ENCODE measurements at places on chromosomes 5 and 9. TPM values are rescaled to one million over a fixed set of nuclear protein-coding genes. Genes with fewer than 3 reads are reported as not detected.

The DDX46 gene
- total RNA-seq = 61.8 TPM

The TTC23L gene
- total RNA-seq = not detected

The PCDHA10 gene
- not detected for total RNA-seq

The PHF24 gene
- not detected for total RNA-seq

The CCL21 gene
- total RNA-seq = not detected

The ACTBL2 gene
- total RNA-seq = not detected

- DNase-seq = no peak
Measured at GRCh38 chr9:132820169-132820944, 57.7 kb downstream of the AK8 start.

GRCh38 chr5:170632985-170633234, 129.1 kb downstream of the KCNIP1 start:
- peak; percentile 16 for DNase-seq

- DNase-seq = no peak
Measured at GRCh38 chr5:141657937-141658545, 6.8 kb upstream of the FCHSD1 start.

GRCh38 chr5:20145240-20145639, 157.2 kb upstream of the CDH18 start:
- no peak for DNase-seq

- DNase-seq = no peak
Measured at GRCh38 chr9:130352081-130352480, 86.5 kb downstream of the HMCN2 start.

- DNase-seq = no peak
Measured at GRCh38 chr9:27395484-27395921, 98.6 kb upstream of the EQTN start.

GRCh38 chr9:93427655-93428379, 23.7 kb upstream of the FAM120A start:
- DNase-seq = no peak

DNA sequence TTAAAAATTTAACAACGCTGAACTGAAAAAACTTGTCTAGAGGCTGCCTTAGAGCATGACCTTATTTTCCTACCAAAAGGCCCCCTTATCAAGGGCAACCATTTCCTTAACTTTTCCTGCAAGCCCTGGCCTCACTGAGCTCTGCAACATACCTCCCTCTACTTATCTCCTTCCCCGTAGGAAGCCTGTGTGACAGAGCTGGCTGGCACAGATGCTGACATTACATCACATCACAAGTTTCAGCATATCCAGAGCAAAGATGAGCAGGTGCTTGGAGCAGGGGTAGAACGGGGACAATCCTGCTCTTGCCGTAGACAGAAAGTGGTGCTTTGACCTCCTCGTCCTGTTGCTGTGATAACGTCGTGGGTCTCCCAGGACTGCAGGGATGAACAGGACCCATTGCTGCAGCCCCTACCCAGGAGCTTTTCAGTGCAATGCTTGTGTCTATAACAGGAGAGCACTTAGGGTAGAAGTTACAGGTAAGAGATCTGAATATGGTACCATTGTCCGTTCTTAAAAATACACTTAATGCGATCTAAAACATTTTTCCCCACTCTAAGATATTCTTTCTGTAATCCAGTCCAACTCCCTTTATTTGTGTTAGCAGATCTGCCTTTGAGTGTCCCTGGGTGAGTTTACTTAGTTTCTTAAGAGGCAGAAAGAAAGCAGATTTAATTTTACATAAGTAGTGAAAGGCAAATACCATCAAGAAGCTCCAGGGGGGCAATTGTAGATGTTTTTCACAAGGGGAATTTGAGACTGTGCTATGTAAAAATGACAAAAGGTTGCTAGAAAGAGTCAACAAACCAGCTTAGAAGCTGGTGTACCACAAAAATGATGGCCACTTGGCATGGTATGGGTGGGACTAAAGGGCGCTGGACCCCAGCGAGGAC, 101.9 kb upstream of the EFNA5 start:
- no peak for DNase-seq

DNA sequence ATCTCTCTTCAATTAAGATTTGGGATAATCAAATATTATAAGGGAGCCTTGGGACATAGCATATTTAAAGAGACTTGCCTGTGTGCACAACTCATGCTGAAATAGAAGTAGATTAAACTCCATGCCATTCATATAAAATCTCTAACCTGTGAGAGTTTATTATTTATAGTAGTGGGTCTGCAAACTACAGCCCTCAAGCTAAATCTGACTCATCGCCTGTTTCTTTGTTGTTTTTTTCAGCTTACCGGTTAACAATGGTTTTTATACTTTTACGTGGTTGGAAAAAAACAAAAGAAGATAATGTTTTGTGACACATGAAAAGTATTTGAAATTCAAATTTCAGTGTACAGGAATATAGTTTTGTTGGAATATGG, 61.9 kb upstream of the GHR start:
- DNase-seq = no peak

DNA sequence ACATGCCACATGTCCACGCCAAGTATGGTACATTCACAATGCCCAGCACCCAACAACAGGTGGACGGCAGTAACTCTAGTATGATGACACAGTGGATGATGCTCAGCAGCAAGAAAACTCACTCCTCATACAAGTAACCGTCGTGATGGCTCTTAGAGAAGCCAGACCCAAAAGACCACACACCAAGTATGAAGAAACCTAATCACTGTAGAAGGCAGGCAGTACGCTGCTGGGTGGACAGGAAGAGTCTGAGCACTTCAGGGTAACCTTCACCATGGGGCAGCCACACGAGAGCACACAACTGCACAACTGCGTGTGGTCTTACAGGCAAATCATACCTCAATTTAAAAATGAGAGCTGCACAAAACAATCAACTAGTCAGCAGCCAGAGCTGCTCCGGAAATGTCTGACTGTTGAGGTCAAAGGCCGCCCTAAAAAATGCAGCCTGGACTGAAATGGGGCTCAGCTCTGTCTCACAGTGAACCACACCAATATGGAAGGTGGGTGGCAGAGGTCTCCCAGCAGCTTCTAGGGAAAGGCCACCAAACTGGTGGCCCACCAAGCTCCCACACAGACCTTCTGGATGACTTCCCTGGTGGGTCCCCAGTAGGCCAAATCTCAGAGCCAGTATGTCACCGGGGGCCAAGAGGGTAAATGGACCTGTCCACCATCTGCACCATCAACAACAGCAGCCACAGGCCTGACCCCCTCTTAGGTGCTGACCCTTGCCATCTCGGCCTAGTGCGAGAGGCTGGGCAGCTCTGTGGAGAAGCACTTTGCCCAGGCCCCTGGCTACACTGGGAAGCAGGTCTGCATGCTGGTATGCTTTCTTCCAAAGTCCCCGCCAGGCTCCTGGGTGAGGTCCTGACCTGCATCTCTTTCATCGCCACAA, 17.8 kb downstream of the BICD2 start:
- DNase-seq = no peak

DNA sequence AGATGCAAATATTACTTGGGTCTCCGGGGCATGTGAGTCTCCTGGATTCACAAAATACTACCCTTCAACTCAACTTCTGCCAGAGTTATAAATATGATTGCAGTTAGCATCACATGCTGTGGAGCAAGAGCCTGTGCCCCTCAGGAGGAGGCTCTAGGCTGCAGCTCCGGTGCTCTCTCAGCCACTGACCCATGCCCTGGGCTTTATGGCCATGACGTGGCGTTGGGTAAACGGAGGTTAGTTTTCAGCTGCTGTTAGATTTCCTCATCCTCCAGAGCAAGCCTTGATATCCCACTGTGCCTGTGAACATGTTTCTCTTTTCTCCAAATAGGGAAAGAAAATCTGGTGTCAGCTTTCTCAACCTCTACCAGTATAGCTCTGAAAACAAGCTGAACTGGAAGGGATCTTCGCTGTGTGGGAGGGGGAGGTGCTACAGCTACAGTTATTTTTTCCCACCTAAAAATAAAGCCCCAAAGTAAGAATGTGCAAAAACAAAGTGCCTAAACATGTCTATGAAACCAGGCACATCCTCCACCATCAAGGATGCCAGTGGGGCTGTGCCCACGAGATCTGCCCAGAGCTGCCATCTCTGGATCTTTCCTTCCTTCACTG, 124.4 kb upstream of the GPR151 start:
- DNase-seq = no peak

DNA sequence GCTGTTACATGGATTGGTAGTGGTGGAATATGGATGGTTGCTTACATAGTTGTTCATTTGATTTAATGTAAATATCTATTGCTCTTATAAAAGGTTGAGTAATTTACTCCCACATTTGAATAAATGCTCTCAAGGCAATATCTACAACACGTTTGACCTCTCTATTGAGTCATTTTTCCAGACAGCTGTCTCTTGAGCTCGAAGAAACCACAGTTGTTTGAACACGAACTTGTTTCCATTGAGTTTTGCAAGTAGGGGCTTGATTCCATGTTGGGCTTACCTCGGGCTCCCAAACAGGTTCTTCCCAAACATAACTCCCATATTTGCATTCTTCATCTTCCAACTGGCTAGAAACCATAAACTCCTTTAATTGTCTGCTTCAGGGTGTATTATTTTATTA, 115.0 kb upstream of the HMHB1 start:
- DNase-seq = no peak

DNA sequence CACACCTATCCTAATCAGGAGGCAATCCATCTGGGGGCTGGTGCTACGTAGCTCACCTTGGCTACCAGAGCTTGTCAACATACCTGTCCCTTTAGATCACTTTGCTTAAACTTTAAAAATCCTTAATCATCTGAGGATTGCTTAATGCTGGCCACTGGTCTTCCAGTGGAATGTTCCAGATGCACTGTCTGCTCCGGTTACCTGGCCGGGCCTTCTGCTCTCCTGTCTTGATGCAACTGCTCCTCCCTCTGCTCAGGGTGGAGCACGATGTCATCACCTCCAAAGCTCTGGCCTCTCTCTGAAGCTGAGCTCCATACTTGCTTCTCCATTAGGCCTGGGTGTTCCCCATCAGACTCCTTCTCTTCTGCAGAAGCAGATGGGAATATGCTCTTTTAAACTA, 106.5 kb upstream of the OTULINL start:
- DNase-seq = no peak

- DNase-seq = no peak
Measured at GRCh38 chr5:160357861-160358411, 12.5 kb downstream of the C1QTNF2 start.

DNA sequence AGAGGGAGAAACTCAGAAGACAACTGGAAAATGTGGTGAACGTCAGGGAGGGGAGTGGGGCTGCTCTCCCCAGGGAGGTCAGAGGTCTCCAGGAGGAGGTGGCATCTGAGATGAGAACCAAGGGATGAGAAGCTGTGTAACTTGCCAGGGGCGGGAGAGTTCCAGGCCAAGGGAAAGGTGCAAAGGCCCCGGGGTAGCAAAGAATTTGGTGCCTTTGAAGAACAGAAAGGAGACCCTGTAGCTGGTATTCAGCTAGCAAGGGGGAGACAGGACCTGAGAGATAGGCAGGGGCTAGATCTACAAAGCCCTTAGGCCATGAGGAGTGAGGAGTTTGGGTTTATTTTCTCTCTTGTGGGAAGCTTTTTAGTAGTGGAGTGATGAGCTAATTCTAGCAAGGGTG, 3.3 kb downstream of the DNM1 start:
- no peak for DNase-seq

- DNase-seq = no peak
Measured at GRCh38 chr9:114184071-114184470, 28.7 kb downstream of the COL27A1 start.

DNA sequence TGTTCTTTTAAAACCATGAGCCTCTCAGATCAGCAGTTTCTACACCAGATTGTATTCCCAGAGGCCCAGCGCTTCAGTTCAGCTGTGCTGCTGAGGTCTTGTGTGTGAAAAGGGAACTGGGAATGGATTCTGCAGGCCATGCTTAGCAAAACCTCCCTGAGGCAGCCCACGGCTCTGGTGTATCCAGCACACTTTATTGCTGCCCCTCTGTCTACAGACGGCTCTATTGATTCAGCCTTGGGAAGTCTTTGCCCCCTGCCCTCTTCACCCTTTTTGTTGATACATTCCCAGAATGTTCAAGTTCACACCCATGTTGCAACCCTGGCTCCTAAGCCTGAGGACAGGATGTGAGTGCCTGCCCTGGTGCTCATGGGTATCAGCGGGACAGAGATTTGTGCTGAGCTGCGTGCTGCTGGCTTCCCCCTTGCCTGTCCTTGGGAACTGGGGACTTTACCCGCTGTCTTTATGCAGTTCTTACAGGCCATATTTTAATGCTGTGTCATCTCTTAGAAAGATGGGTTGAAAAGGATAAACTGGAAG, 37.3 kb downstream of the ARHGAP26 start:
- DNase-seq = no peak

DNA sequence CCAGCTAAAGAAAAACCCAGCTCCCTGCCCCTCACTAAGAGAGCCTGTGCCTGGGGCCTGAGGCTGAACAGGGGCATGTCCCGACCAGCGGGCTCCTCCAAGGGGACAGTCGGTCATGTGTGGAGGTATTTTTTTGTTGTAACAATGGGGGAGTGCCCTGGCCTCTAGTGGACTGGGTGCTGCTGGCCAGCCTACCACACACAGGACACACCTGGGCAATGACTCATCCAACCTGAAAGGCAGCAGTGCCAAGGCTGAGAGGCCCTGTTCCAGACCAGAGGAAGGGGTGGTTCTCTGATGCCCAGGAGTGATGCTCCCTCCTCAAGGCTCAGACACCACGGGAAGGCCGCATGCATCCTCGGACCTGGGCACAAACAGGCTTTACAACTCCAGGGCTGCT, 181.5 kb downstream of the OLFM1 start:
- no peak for DNase-seq

GRCh38 chr9:106799152-106799551, 63.8 kb upstream of the ZNF462 start:
- DNase-seq = no peak

GRCh38 chr5:78361631-78361993, 1.2 kb downstream of the SCAMP1 start:
- DNase-seq = no peak

Measured in CD4-positive, CD25-positive, alpha-beta regulatory T cell (primary cell).